ENCODE measurements at places on chromosomes 7 and 10.

DNA sequence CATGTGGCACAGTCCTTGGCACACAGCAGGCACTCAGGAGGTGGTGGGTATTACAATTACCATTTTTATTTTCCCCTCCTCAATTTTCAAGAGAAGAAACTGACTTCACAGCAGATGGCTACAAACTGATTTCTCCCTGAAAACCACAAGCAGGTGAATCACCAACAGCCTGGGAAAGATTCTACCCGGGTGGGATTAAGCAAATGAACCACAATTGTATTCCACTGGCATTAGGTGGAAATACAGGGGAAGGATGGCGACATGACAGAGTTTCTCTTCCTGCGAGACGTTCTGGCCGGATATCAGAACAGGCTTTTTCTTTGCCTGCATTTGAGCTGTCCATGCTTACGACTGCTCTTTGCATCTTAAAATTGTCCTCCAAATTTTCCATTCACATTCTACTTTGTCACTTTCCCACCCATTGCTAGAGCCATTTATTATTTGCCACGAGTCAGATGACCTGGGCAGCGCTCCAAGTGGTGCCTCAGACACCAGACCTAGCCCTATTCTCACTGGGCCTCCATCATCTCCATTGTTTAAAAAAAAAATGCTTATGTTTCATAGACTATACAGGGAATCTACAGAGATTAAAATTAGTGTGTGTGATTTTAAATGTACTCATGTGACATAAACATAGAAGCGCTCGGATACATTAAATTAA, 4.6 kb downstream of the DENND11 start:
- no peak for DNase-seq

- no peak for DNase-seq
Observed at GRCh38 chr7:7498856-7499255, 36.8 kb downstream of the COL28A1 start.

DNA sequence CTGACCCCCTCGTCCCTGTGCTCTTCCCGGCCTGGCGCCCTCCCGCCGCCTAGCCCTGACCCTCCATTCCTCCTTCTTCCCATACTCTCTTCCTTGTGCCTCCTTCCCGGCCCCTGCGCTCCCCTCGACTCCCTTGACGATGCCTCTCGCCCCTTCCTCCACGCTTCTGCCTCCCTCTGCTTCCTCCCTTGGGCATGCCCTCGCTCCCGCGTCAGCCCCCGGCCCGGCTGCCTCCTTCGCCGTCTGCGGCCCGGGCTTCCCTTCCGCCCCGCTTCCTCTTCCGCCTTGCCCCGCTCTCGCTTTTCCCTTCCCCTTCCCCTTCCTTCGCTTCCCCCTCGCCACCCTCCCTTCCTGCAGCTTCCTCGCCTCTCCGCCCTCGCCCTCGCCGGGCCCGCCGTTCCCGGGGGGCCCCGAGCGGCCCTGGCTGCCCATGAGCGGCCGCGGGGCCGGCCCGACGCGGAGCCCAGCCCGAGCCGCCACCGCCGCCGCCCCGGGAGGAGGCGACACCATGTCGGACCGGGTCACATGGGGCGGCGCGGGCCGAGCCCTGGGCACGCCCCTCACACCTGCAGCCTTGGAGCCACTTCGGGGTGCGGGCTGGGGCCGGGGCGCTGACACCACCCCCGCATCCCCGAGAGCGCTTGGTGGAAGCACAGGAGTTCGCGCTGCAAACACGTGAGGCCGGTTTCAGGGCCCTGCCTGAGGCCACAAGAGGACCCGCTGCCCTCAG, at the start of gene FBXW4:
FBXW4 (minus strand) TSS at position 497 of the 730 bp plus-strand sequence; CDS start at position 432, 65 bp downstream.
- DNase-seq, result peak; percentile 27

DNA sequence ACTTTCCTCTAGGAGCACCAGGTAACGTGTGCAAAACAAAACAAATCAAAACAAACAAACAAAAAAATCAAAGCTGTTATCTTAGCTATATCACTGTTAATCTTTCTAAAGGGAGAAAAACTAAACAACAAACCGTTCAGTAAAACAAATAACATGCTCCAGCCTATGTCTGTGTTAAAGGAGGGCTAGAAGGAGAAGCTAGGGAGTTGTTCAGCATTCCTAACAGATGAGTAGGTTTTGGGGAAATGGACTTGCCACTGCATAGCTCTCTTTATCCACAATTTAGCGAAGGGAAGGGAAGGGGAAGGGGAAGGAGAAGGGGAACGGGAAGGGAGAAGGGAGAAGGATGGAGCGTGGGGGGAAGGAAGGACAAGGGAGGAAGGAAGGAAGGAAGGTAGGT, 134.2 kb upstream of the AKR1E2 start:
- no peak for DNase-seq

DNA sequence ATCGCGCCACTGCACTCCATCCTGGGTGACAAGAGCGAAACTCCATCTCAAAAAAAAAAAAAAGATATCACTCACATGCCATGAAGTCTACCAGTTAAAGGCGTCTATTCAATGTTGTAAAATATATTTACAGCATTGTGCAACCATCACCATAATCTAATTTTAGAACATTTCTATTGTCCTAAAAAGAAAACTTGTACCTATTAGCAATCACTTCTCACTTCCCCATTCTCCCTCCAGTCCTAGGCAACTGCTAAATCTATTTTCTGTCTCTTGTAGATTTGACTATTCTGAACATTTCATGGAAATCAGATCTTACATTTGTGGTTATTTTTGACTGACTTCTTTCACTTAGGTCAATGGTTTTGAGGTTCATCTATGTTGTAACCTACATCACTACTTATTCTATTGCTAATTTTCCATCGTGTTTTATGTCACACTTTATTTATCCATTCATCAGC, 25.2 kb upstream of the OTUD1 start:
- no peak for DNase-seq

All from NCI-H2107 (cell line).